Kidney (tissue), 22 donors: ENCODE measurements at places on chromosomes 2 and 18.

GRCh38 chr2:172446474-172447063 is 19.2 kb downstream of the ITGA6 start:
- DNase-seq = no peak

GRCh38 chr18:32271672-32272208 is 81.9 kb downstream of the MEP1B start:
- peak; percentile 59 for DNase-seq

- no peak for DNase-seq
These were observed 57.8 kb upstream of the NABP1 start for GRCh38 chr2:191620144-191620543.

DNA sequence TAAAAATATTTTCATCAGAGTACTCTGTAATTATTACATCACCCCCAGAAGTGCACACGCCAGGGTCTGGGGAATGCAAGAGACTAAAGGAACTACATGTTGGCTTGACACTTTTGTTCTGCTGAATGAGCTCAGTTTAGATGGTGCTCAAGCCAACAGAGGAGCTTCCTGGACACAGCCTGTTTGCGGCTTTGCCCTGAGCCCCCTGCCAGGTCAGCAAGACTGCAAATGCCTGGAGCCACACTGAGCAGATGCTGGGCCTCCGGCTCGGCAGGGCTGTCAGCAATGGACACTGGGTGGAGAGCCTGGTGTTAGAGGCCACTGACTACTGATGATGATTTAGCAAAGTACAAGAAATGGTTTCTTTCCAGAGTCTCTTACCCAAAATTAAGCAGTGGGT is 31.9 kb downstream of the PTPN18 start:
- DNase-seq = no peak

DNA sequence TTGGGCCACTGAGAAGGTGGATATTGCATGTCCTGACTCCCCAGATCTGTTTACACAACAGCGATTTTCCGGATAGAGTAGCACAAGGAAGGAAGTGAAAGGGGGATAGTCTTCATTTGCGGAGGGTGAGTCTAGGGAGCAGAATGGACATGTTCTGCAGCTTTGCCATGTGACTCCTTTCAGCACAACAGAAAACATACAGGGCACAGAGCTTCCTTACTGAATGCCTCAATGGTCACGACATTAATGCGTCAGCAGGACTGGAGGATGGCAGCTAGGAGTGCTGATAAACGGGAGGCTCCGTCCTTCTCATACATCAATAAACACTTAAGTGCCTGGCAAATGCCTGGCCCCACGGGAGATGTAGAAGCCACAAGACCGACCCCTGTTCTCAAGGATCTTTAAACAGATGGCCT is 163.0 kb downstream of the FAM210A start:
- no peak for DNase-seq

- no peak for DNase-seq
These were observed 97.3 kb upstream of the SNTG2 start for GRCh38 chr2:853203-853870.

GRCh38 chr2:162732946-162733698 is 105.4 kb downstream of the KCNH7 start:
- DNase-seq = peak; percentile 10

GRCh38 chr2:144452989-144453336 is 67.0 kb downstream of the ZEB2 start:
- no peak for DNase-seq

- DNase-seq = peak; percentile 87
These were observed at the start of gene APCDD1 for GRCh38 chr18:10453806-10454680. Gene APCDD1, plus strand, starts transcription at chr18:10454635. Its CDS starts 347 bp downstream, at chr18:10454982.

DNA sequence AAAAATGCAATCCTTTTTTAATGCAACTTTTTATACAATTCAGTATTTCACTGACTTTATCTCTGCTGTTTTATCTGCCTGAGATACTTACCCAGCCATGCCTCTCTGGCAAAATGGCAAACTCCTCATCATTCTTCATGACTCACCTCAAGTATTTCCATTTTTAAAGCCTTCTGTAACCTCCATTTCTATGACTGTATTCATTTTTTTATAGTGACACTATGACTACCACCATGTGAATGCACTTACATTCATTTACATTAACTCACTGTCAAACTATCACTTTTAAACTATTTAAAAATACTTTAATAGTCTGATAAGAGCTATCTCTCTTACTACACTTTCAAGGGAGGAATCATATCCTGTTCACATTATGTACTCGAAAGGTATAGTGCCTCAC is 99.4 kb upstream of the SCN7A start:
- no peak for DNase-seq

GRCh38 chr18:61222206-61222605 is 111.0 kb upstream of the CDH20 start:
- DNase-seq = no peak

- no peak for DNase-seq
These were observed 96.0 kb downstream of the MTCL1 start for GRCh38 chr18:8801263-8801901.

GRCh38 chr2:31212659-31213600 is 4.4 kb downstream of the CAPN14 start:
- no peak for DNase-seq

DNA sequence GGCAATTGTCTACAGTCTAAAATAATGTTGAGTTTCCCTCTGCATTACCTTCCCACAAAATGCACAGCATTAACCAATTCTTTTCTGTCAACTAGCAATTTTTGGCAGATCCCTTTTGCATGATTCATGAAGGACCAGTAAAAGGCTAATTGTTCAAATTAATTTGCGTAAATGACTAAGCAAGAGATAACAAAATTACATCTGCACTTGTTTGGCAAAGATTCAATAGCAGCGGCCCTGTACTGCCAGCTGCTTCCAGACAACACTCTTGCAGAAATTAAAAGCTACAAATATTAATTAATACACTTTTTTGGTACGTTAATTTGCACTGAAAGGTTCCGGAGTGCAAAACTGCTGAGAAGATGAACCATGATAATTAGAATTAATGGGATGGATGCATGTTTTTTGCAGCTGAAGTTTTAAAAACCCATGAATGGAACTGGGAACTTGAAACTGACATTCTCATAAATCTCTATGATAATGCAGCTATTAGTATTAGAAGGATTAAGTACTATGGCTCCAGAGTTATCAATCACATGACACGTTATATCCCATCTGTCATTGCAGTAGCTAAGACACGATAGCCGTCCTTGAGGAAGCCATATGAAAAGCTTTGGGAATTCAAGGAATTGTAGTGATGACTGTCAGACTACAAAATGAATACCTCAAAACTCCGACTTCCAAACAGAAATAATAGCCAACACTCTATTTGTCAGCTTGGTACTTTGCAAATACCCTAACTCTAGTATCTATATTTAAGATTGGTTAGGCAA is 1268.3 kb upstream of the ACVR2A start:
- no peak for DNase-seq

GRCh38 chr2:10329880-10330699 is 27.4 kb downstream of the HPCAL1 start:
- no peak for DNase-seq

GRCh38 chr2:233114421-233114861 is 54.3 kb downstream of the INPP5D start:
- peak; percentile 16 for DNase-seq
